ENCODE measurements at places on chromosomes 2 and 18.

DNA sequence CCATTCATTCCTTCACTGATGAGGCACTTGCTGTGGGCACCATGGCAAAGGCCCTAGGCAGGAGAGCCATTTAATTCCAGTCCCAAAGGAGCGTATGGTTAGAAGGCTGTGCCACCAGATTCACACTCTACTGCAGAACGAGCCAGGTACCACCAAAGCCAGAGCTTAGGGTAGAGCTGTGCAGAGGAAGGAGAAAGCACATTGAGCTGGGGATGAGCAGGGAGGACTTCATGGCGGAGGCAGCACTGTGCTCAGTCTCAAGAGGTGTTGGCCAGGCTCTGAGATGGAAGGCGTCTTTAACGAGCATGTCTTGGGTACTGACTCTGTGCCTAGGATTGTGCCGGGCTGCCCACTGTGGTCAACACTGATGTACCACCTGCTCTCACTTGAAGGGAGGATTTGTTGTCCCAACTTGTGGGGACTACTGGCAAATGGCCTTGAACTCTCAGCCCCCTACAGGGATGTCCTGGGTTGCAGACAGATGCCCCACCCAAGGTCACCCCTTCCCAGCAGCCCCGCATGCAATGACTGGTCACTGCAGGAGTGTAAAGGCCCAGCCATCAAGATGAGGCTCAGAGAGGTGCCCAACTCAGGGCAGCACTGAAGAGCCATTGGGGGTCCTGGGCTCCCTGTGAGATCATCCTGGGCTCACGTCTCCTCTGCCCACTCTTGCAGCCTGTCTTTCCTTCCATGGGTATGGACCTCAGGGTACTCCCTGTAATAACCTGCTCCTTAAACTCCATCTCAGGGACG, 251.4 kb downstream of the GLI2 start:
- no peak for DNase-seq

GRCh38 chr18:28086670-28087552, 90.0 kb downstream of the CDH2 start:
- no peak for DNase-seq

DNA sequence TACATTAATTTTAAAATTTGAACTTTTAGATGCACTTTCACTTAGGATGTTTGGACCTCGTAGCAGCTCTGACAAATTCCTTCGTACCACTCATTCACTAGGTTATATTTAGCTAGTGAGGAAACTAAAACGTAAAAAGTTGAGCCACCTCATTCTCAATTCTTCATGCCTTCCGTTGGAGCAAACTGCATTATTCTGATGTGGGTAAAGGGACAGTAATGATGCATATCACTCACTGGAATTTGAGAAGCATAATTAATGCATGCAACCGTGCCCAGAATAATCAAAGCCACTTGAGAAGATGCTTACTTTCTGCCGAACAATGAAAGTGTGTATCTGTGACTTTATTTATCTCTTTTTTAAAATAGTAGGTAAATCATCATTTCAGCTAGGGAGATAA, 2.2 kb downstream of the CNOT9 start:
- DNase-seq, result no peak

DNA sequence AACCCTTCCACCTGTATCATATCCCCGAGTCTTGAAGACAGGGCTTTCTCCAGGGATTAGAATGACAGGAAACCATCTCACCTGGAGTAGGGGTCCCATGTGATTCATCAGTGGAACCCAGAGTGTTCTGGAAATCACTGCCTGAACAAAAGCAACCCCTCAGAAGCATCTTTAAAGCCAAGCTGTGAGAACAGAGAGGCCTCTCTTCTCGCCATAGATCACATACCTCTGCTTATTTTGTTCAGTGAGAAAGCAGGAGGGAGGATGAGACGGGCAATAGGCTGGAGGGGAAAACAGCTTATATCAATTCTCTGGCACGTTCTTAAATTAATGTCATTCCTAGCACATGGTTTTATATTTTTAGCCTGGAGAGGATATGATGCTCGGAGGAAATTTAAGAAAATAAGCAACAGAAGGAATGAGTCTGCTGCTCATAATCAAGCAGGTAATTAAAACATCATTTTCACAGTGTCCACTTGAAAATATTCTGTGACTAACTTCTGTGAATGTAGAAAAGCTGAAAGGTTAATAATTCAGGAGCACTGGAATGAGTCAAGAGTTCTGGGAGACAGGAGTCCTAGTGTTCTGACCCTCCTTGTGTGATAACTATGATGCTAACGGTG, 213.6 kb upstream of the SP5 start:
- no peak for DNase-seq

- DNase-seq, result no peak
Observed at GRCh38 chr2:134288814-134289213, 34.9 kb downstream of the MGAT5 start.

GRCh38 chr2:2762913-2763312, 431.8 kb upstream of the MYT1L start:
- DNase-seq, result no peak
